ENCODE measurements at places on chromosomes 7 and 10.

DNA sequence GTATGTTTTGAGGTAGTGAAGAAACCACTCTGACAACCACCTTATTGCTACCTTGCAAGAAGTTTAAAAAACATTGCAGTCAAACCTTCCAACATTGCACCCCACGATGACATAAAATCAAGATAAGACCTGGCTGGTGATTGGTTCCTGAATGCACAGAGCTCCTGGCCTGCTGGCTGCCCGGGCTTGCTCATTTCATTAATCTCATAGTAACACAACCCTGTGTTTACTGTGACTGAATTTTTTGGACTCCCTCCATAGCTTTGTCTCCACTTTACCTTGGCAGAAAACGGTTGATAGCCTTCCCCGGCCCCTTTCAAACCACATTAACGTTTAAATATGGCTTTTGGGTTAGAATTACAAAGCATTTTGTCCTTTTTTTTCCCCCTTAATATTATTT, 27.5 kb downstream of the VWA2 start:
- DNase-seq: peak; percentile 2

GRCh38 chr7:155973451-155973997, 161.3 kb upstream of the SHH start:
- DNase-seq: no peak

- DNase-seq: no peak
These were observed at the start of gene LZTS2 for GRCh38 chr10:100999742-101000126. Gene LZTS2 (plus strand): TSS chr10:100999808. CDS start chr10:101002539, 2,731 bp downstream.

DNA sequence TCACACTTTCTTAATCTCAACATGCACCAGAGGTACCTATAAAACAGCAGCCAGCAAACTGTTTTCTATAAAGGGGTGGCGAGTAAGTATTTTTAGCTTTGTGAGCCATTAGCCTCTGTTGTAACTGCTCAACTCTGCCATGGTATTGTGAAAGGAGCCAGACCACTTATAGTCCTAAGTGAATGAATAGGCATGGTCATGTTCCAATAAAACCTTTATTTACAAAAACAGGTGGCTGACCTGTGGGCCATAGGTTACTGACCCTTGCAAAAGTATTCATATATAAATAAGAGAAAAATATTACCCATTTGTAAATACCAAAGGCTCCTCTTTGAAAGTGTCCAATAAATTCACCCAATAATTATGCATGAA, 50.3 kb downstream of the ICA1 start:
- no peak for DNase-seq

DNA sequence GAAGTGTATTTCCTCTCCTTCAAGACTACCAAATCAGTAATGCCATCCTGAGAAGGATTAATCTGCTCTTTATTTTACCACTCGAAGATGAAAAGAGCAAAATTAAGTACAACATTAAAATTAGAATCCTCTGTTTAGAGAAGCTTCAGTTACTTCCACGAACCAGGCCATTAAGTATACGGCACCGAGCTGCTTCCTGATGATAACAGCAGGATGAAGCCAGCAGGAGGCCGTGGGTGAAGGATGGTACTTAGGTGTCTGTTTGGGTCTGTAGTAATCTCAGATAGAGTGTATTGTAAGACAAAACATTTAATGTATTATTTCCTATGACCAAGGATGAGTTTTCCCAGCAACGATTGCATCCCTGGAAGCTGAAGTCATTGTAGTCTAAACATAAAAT, 362.8 kb downstream of the SFMBT2 start:
- DNase-seq: no peak

GRCh38 chr10:85222300-85222699, 893.9 kb downstream of the CCSER2 start:
- DNase-seq: no peak

DNA sequence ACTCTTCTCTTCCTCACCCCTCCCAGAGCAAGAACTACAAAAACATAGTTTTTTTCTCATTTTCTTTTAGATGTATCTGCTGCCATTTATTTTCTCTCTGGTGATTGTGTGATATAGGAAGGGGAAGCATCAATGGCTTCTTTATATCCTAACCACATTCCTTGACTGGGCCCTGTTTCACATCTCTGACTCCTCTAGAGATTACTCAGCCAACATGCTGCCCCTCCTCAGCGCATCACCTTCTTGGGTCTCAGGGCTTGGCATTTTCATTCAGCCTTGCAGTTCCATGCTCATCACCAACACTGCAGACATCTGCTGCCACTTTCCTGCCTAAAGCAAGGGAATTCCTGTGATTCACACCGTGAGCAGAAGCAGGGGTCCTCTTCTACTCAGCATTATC, 705.5 kb downstream of the AUTS2 start:
- no peak for DNase-seq

- no peak for DNase-seq
These were observed 12.6 kb upstream of the PPP2R2D start for GRCh38 chr10:131888186-131888604.

- DNase-seq: no peak
These were observed 30.8 kb downstream of the ABI1 start for GRCh38 chr10:26829810-26830515.

DNA sequence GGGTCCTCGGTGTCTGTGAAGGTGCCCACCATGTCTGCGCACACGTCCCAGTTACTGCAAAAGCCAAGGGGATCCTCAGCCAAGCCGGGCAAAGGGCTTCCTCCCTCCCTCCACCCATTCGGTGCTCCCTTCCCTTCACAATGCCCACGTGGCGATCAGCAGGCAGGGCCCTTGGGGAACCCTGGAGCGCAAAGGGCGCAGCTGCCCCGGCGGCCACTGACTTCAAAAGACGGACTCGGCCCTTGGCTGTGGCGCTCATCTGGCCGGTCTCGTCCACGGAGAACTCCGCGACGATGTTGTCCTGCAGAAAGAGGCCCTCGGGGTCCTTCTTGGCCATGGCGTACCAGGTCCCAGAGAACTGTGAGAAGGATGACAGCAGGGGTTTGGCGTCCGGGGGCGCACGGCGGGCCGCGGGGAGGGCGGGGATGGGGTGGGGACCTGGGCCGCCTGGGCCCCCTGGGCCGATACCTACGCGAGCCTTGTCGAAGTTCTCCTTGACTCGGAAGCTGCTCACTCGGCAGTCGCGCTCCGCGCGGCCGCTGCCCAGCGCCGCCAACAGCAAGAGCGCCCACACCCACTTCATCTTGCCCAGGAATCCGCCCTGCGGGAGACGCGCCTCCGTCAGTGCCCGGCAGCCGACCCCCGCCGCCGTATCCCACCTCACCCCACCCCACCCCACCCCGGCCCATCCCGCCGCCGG, 439 bp downstream of the RBP4 start:
- DNase-seq: no peak

GRCh38 chr7:148362541-148362940, 228.0 kb upstream of the C7orf33 start:
- DNase-seq: no peak

GRCh38 chr7:128203047-128203491, 38.0 kb upstream of the LEP start:
- no peak for DNase-seq

DNA sequence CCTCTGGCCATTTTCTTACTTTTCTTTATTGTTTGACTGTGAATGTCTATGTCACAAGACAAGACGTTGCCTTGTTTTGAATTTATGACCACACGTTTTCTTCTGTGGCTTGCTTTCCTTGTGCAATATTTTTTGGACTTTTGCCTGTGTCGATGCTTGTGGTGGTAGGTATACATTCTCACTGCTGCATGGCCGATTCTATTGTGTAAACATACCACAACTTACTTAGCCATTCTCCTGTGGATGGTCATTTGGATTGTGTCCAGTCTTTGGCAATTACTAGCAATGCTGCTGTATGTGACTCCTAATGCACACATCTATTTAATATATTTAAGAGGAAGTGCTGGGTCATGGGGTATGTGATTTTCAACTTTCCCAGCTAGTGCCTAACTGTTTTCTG, 18.0 kb upstream of the DLG5 start:
- no peak for DNase-seq

DNA sequence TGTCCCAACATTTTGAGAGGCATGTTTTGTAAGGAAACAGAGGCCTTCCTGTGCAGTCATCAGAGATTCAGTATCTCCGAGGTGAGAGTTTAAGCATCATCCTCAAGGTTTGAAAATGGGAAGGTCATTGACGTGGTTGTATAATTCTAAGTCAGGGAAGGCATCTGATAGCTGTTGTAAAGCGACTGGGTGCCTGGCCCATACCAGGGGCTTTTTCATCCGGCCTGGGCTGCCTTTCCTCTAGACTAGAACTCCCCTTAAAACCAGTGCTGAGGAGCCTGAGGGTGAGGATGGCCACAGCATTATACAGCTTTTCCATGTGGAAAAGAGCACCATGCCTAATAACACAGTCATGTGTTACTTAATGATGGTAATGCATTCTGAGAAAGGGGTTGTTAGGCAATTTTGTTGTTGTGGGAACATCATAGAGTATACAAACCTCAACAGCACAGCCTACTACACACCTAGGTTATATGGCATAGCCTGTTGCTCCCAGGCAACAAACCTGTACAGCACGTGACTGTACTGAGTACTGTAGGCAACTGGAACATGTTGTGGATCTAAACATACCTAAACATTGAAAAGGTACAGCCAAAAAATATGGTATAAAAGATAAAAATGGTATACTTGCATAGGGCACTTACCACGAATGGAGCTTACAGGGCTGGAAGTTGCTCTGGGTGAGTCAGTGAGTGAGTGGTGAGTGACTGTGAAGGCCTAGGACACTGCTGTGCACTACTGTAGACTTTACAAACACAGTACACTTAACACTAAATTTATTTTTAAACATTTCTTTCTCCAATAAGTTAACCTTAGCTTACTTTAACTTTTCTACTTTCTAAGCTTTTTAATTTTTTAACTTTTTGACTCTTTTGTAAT, 13.5 kb upstream of the CACUL1 start:
- no peak for DNase-seq

- DNase-seq: no peak
These were observed 74.9 kb downstream of the ADCYAP1R1 start for GRCh38 chr7:31126976-31127375.

DNA sequence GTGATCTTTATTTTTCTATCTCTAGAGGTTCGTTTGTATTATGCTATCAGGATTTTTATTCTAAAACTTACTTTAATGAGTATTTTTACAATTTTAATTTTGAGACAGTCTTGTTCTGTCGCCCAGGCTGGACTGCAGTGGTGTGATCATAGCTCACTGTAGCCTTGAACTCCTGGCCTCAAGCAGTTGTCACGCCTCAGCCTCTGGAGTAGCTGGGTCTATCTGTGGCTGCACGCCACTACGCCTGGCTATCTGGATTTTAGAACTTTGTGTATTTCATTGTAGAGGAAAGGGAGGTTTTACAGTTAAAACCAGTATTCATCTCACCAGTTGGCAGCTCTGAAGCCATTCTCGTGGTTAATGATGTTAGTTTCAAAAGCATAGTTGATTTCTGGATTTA, 25.9 kb downstream of the DNAJB6 start:
- no peak for DNase-seq
